Spleen (tissue), 13 donors: ENCODE measurements at places on chromosomes 7 and 10. TPM values are rescaled to one million over a fixed set of nuclear protein-coding genes. Genes with fewer than 3 reads are reported as not detected.

The KCNIP2 gene
- total RNA-seq: 4.4 TPM

The GPR22 gene
- not detected for total RNA-seq

The EZH2 gene
- total RNA-seq: 9.8 TPM

The OR2A12 gene
- not detected for total RNA-seq

The ZNF398 gene
- total RNA-seq: 14.8 TPM

The RBM20 gene
- 0.72 TPM for total RNA-seq

The PRPS1L1 gene
- total RNA-seq: not detected

The CALD1 gene
- 215 TPM for total RNA-seq

The PHYHIPL gene
- not detected for total RNA-seq

The NAT16 gene
- not detected for total RNA-seq

The CUZD1 gene
- 1.6 TPM for total RNA-seq

The PON1 gene
- not detected for total RNA-seq

The PRSS2 gene
- total RNA-seq: 11.1 TPM

The BRAT1 gene
- total RNA-seq: 25.9 TPM

The SPDYE2 gene
- total RNA-seq: not detected

The ASIC3 gene
- total RNA-seq: 2.8 TPM

The CXCL12 gene
- 276 TPM for total RNA-seq

The SORCS1 gene
- total RNA-seq: 1.7 TPM

The ATOH7 gene
- total RNA-seq: not detected

The SPDYE8 gene
- total RNA-seq: not detected
